ENCODE measurements at places on chromosomes 11 and 22.

DNA sequence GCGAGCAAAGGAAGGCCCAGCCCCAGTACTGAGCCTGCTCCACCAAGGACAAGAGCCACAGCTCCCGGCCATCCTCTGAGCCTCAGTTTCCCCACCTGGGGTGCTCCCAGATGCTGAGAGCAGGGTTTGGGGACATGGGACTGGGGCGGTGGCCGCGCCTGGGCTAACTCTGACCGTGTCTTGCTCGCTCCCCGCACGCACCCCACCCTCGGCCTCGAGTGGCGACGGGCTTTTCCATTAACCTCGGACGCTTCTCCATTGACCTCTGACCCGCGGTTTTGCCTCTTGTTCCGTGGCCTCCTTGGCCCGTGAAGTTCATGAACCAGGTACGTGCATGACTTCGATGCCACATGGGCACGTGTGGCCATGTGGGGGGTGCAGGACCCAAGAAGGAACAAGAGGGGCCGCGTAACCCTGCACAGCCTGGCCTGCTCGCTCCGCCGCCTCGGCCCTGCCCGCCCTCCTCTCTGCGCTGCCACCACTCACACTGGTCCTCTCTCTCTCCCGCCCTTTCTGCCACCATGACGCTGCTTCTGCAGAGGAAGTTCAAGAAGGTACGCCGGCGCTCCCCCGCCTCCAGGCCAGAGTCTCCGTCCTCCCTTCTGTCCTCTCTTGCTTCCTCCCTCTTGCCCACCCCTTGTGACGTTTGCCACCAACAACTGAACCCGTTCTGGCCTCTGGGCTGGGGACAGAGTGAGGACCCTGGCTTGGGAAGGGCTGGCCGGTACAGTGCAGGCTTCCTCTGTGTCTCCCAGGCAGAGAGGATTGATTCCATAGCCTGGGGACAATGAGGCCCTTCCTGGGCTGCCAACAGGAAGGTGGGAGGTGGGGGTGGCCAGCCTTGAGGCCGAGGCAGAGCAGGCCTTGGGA lies 6.9 kb downstream of the TNNT3 start:
- DNase-seq: no peak

GRCh38 chr22:39839917-39840510 lies 53.5 kb downstream of the ENTHD1 start:
- DNase-seq: no peak

GRCh38 chr11:92739041-92739440 lies 230.4 kb upstream of the MTNR1B start:
- no peak for DNase-seq

DNA sequence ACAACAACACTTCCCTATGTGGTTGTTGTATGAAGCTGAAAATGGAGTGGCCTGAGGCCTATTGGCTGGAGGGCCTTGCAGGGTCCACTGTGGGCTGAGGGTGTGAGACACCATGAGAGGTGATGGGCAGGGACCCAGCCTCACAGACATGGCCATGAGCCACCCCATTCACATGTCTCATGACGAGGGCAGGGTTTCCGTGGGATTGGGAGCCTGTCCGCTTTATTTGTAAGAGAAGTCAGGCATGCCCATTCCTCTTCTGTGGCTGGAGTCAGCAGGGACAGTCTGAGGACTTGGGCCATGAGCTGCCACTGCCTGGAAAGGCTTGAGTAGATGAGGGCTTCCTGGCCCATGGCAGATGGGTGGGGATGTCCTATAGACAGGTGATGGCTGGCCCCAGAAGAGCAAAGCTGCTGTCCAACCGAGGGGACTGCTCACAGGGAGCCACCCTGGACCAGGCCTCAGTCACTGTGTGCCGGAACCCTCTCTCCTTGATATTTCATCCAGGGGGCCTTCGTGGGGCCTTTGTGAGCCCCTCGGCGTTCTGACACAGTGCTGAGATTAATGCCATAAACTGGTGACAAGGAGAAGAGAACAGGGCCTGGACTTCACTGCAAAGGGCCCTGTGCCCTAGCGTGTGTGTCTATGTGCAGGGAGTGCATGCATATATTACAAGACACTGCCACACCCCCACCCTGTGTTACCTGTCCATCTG lies 971.9 kb downstream of the BRD1 start:
- DNase-seq: no peak

- no peak for DNase-seq
Observed at GRCh38 chr22:25351631-25352293, 132.3 kb downstream of the CRYBB2 start.

- no peak for DNase-seq
Observed at GRCh38 chr11:113113801-113114704, 152.8 kb downstream of the NCAM1 start.

GRCh38 chr22:43473031-43473430 lies 61.2 kb downstream of the MPPED1 start:
- DNase-seq: no peak

DNA sequence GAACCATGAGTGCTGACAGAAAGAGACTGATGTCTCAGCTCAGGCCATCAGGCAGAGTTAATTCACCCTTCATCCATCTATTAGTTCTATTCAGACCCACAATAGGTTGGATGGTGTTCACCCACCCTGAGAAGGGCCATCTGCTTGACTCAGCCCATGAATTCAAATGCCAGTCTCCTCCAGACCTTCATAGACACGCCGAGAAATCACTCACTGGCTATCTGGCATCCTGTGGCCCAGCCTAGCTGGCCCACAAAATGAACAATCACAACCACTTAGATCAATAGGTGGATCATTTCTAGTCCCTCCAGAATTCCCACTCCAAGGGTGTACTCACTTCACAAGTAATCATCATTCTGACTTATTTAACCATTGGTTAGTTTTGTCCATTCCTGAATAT lies 58.2 kb downstream of the MYEOV start:
- no peak for DNase-seq

- no peak for DNase-seq
Observed at GRCh38 chr11:61888590-61888989, 2.8 kb downstream of the FADS3 start.

DNA sequence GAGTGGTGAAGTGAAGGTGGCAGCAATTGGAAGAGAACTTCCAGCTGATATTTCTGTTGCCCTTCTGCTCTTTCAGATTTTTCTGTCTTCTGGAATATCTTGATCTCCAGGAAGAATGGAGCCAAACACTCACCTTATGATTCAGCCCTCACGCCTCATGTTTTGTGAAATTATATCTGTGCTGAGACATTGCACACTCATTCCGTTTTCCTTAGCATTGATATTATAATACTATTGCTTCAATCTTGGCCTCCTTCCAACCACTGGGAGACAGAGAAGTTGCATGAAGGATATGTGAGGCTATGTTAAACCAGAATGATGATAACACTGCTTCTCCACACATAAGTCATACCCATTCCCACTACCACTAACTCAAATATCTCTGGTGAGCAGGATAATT lies 177.9 kb downstream of the ETS1 start:
- DNase-seq: no peak

DNA sequence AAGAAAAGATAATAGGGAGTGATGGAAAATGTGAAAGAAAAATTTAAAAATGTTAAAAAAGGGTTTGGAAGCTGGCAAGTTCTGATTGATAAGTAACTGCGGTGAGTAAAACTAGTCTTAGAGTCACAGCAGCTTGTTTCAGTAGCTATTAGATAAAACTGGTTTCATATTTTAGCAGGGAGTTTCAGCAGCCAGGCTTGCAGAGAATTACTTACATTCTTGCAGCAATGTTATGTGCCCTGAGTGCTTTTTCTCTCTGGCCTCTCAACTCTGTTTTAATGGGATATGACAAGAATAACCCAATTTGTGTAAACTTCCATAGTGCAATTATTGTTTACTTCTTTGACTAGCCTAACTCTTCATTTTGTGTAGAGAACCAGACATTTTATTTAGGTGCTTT lies 33.6 kb downstream of the PPME1 start:
- no peak for DNase-seq

- no peak for DNase-seq
Observed at GRCh38 chr11:61756452-61757212, 4.2 kb downstream of the MYRF start.

DNA sequence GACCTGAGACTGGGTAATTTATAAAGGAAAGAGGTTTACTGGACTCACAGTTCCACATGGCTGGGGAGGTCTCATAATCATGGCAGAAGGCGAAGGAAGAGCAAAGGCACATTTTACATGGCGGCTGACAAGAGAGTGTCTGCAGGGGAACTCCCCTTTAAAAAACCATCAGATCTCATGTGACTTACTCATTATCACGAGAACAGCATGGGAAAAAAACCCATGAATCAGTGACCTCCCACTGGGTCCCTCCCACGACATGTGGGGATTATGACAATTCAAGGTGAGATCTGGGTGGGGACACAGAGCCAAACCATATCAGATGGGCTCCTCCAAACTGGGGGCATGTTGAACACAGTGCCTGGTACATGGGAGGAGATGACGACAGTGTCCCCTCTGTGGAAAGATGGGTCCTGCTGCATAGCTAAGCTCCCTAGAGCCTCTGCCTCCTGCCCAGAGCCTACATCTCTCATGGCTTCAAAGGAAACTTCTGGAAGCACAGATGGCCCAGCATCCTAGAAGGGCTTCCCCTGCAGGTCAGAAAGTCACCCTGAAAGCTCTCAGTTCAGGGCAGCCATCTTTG lies 46.1 kb downstream of the MYEOV start:
- no peak for DNase-seq

DNA sequence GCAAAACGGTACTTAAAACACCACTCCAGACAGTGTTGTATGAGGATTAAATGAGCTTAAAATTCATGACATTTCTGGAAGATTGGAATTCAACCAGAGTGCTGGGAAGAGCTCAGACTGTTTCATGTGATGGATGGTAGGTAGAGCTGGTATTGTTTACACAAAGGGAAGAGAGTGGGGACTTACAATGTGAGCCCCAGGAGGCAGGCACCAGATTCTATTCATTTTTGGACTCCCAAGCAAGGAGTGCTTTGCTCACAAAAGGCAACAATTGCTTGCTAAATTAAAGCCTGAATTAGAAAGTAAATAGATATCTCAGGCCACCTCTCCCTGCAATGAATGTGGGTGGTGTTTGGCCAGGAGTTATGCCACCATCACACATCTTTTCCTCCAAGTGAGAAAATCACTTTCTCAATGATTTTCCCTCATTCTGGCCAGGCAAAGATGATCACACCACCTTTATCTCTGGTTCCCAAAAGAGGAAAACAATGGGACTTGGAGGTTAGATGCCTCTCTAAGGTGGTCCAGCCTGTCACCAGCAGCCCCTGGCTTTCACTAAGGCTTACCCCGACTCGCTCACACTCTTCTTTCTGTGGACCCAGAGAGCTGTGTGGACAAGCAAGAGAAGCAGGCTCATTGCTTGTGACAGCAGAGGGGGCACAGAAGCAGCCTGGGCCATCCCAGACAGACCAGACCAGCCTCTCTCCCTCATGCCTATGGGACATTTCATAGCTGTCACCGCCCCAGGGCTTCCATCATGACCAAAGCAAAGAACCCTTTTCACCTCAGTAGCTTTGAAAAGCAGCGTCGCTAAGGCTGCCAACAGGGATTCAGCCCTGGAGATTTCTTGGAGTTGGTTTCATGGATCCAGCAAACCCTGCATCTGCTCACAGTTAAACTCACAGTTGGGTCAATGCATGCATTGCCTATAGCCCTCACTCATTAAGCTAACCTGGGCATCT lies 63.5 kb upstream of the DRD2 start:
- no peak for DNase-seq

Measured in anterior cingulate cortex (tissue), 58 donors.